CD4-positive, alpha-beta T cell (primary cell): ENCODE measurements at places on chromosomes 1 and 21.

DNA sequence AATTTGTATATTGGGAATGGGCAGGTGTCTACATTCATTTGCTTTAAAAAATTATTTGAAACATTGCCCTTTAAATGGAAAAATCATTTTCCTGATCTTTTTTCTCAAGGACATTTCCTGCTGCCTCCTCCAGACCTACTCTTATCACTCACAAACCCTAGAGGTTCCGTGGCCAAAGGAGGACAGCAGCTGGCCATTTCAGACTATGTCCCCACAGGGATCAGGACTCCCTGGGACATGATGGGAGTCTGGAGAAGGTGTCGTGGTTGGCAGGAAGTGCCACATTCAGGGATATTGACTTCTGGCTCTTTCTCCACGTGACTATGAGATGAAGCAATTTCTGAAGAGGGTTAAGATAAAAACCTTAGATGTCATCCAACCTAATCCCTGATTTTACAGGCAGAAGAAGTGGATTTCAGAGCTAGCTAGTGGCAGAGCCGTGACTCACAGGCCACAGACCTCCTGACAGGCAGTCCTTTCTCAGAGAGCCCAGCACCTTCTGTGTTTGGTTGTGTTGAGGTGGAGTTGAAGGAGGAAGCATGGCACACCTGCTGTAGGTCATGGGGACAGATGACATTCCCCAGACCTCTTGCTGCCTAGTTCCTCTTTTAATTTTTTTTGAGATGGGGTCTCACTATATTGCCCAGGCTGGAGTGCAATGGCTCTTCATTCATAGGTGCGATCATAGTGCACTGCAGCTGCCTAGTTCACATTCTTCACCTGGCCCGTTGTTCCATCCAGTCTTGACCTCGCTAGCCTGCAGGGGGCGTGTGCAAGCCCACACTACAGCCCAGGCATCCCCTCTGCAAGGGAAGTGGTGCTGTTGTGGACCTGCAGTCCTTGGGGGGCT is 25.5 kb upstream of the IL10 start:
- no peak for DNase-seq

DNA sequence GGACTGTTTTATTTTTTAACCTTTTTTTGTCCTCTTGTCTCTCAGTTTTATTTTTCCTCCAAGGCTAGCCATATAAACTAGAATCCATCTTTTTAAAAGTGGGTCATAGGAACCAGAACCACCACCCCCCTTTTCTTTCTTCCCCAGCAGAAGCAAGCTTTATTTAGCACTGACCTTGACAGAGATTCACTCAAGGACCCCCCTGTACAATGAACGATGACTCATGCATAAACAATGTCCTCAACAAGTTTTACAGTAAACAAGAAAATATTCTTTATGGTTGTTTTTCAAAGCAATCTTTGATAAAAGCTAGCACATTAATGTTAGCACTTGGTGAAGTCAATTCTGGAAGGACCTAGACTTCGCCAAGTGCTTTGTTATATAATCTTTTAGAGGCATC is 14.1 kb downstream of the PKN2 start:
- no peak for DNase-seq

GRCh38 chr21:42433946-42434551 is 30.3 kb downstream of the UBASH3A start:
- no peak for DNase-seq

- no peak for DNase-seq
Observed at GRCh38 chr21:43781846-43782245, 5.7 kb upstream of the CSTB start.

DNA sequence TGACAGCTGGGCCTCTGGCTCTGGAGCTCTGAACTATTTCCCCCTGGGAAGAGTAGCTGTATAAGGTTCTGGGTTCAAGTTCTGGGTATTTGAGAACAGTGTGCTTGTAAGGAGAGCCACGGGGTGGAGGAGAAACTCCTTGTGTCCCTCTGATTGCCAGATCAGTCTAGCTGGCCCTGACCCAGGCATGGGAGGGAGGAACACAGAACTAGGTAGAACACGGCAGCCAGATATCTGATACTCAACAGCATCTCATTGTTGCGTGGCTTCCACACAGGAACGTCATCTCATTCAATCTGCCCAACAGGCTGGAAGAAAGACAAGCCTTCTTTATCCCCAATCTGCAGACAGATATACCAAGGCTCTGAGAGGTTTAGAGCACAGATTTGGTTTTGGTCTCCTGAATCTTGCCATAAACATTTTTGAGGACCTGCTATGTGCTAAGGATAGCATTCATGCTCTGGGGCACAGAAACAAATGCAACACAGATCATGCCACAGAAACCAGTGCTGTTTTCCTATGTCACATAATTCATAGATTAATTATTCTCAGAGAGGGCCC is 83.8 kb downstream of the PLXNA2 start:
- no peak for DNase-seq

DNA sequence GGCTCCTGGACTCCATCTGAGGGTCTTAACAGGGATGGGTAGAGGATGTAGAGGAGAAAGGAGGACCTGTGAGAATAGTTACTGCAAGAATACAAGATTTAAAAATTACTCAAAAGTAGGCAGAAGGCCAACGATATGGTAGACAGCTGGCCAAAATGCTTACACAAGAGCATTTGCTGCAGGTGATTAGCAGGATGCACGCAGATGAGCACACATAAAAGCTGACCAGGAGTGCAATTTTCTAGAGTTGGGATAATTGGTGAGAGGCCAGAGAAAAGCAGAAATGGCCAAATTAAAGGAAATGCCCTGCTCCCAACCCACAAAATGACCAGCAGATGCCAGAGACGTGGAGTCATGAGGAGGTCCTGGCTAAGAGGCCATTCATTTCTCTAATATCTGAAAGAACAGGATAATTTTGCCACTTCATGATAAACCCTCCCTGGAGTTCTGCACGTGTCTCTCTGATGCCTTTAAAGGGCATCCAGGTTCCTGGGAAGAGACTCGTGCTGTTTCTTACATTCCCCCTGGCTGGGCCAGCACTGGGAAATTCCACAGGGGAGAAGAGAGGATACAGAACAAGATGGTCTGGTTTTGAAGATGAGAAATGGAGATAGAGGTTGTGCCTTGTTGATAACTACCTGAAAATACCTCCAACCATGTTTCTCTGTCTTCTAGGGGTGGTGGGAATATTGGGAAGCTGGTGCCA is 62.3 kb upstream of the KCNA3 start:
- no peak for DNase-seq

DNA sequence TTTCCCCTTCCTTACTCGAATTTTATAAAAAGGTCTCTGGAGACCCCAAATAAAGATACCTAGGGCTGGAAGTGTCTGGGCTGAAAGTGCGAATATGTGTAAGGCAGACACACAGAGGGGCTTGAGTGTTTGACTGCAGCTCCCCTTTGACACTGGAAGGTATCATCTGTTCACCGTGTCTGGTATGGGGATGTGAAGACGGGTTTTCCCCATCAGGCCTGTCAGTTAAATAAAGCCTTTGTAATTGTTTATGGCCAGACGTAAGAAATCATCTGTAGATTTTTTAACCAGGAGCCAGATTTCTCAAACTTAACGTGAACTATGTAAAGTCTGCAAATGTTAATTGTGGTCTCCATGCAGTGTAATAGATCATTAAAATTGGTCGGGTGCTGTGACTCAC is 1173.4 kb downstream of the AMY1C start:
- DNase-seq, result no peak

GRCh38 chr1:236315518-236315917 is 33.8 kb upstream of the ERO1B start:
- no peak for DNase-seq

GRCh38 chr1:15027515-15027986 is 126.0 kb upstream of the TMEM51 start:
- no peak for DNase-seq

DNA sequence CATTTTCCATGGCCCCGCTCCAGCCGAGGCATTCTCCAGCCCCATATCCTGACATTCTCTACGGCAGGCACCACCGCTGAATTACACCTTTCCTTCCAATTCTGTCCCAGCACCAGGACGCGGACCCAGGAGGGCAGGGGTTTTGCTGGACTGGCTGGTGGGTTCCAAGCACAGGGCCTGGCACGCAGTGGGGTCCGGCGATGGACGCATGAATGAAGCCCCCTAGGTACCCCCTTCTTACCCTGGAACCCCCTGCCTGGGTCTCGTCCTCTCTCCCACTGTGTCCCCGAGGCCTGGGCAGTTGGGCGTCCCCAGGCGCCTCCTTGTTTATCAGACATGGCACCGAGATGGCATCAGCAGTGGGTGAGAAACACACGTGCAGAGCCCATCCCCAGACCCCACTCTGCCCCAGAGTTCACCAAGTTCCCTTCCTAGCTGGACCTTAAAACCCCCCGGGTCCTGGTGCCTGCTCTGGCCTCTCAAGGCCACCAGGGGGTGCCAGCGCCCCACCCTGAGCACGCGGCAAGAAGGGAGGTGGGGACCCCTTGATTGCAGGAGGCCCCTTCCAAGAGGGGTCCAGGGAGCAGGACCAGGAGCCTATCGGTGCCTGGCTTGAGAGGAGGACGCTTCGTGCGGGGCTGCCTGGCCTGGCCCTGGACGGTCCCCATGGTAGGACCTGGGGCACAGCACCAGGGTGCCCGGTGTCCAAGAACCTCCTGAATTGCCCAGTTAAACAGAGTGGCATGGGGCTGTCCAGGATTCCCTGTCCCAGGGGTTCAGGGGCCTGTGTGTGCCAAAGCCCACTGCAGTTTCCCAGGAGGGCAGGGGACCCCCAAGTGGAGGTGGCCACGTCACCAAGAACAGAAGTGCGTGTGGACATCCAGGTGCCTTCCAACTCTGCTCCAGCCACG is 46.1 kb downstream of the MEGF6 start:
- DNase-seq, result no peak

DNA sequence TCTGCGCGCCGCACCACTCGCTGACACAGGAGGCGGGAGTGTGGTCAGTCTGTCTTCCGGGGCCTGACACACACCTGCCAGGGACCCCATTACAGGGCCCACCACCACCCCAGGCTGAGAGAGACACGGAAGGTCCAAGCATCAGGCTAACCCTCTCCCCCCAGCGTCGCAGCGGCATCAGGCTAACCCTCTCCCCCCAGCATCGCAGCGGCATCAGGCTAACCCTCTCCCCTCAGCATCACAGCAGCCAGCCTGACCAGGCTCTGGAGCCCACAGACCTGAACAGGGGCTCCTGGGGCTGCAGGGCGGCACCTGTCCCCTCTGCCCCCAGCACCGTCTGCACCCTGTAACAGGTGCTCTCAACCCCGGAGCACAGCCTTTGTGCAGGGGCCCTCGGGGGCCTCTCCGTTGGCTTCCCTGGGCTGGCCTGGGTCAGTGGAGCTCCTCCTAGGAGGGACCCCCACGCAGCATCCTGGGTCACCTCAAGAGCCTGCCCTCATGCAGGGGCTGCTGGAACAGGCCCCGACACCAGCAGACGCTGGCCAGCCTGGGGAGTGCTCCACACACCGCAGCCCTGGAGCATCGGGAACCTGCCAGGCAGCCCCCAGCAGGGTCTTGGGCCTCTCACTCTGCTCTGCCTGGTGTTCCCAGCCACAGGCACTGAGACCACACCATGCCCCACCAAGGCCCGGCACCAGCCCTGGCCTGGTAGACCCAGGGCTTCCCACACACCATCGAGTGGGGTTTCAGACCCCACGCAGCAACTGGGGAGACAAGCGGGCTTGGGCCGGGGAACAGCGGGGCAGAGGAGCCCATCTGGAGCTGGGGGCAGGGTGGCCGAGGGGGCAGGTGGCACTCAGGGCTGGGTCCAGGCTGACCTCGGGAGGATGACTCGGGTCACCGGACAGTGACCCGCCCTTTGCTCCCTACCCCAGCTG is 67.0 kb downstream of the MEGF6 start:
- no peak for DNase-seq

DNA sequence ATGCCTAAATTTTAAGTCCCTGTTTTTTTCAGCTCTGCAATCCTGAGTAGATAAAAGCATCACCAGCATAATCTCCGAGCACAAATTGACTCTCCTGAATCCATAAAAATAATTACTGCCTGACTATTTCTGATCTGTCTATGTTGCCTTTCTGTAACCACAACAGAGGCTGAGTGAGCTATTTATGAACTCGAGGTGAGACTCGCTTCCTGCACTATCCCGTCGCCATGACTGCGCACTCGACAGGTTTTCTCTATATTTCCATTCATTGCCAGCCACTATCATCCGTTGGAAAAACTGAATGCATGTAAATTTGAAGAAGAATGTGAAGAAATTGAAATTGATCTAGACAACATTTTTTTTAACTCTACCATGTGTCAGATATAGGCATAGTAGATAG is 897.2 kb downstream of the ADGRL2 start:
- no peak for DNase-seq

DNA sequence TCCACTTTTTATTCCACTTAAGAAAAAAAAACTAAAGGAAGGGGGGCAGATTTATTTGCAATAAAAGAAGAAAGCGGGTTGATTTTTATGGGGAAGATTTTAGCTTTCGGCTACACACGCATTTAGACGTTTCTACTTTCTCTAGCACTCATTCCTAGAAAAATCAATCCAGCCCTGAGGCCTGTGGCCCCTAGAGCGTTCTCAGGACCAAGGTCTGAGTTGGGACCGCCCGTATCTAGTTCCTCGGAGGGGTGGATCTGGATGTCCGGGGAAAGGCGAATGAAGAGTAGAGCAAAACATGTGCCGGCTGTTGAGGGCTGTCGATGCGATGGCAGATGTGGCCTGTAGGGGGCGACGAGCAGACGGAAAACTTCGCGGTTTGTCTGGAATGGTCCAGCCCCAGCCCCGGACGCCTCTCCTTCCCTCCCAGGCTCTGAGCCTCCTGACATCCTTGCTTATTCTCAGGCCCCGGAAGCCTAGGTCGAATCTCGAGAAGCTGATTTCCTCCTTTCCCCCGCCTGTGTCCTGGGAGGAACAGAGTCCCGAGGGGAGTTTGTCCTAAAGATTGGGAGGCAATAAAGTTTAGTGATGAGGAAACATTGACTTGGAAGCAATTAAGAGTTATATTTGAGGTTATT is 5.2 kb downstream of the FOXD3 start:
- no peak for DNase-seq

- no peak for DNase-seq
Observed at GRCh38 chr1:59409986-59410385, 113.1 kb downstream of the FGGY start.

- peak; percentile 26 for DNase-seq
Observed at GRCh38 chr21:46097336-46098293, at the start of gene COL6A2. Gene COL6A2, plus strand, starts transcription at chr21:46098112.

GRCh38 chr1:41407664-41408252 is 46.5 kb downstream of the FOXO6 start:
- DNase-seq, result no peak

DNA sequence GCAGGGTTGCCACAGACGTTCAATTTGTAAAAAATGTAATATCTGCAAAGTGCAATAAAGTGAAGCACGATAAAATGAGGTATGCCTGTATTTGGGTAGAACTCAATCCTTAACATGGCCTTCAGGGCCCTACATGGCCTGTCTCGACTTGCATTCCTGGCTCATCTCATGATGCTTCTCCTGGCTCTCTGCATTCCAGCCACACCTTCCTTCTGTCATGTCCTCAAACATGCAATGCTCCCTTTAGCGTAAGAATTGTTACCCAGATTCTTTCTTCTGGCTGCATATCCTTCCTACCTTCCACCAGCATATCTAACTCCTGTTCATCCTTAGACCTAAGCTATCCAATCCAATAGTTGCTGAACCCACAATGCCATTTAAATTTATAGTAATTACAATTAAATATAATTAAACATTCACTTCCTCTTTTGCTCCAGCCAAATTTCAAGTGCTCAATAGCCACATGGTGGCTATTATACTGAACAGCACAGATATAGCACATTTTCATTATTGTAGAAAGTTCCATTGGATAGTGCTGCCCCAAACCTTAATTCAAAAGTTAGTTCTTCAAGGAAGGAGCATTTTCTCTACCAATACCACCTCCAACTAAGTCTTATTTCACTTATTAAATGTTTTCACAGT is 32.6 kb downstream of the FGGY start:
- no peak for DNase-seq
